ENCODE measurements at places on chromosomes 5 and 9. TPM values are rescaled to one million over a fixed set of nuclear protein-coding genes. Genes with fewer than 3 reads are reported as not detected.

The TAF11L10 gene
- polyA plus RNA-seq, result not detected

The DBH gene
- 0.90 TPM for polyA plus RNA-seq

The SLC9A3 gene
- 60.6 TPM for polyA plus RNA-seq

GRCh38 chr9:14827805-14828204, 82.4 kb downstream of the FREM1 start:
- no peak for DNase-seq

DNA sequence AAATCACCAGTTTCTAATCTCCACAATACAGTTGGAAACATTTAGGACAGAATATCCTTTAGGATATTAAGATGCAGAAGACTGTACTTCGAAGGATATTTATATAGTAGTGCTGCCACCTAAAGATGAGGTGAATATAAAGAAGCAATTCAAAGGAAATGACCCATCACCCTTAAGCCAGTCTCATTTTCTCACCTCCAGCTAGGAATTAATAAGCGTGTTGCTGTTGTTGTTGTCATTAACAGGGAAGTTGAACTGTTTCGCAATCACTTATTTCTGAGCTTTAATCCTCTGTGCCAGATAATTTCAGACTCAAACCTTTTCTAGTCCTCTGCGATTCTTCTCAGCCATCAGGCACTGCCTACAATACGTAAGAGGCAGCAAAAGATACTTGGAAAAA, 7.8 kb upstream of the PURA start:
- DNase-seq, result no peak

DNA sequence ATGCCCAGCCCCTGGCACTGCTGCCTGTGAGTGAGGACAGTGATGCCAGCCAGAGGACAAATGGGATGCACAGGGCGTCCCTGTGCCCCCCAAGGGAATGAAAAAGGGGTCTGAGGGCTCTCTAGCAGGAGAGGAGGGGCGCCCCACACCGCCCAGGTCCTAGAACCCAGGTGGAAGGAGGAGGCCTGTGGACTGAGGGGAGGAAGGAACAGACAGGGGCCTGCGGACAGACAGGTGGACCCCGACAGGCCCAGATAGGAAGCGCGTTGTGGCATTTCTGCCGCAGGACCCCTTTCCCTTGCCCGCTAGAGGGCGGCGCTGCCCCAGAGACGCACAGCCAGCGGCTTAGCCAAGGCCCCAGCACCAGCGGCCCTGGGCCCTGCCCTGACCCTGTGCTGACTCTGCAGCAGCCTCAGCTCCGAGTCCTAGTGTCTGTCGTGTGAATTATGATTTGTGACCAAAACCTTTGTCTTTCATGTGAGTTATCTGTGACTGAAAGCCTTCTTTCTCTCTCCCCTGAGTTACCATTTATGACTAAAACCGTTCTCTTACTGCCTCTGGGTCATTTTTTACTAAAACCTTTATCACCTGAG, 30.7 kb downstream of the TRIP13 start:
- peak; percentile 69 for DNase-seq

- DNase-seq, result no peak
Observed at GRCh38 chr9:14939378-14939777, 29.1 kb upstream of the FREM1 start.

GRCh38 chr5:149114403-149115312, 26.6 kb upstream of the ABLIM3 start:
- DNase-seq, result peak; percentile 67

GRCh38 chr5:174500636-174501035, 223.7 kb upstream of the MSX2 start:
- DNase-seq, result no peak

DNA sequence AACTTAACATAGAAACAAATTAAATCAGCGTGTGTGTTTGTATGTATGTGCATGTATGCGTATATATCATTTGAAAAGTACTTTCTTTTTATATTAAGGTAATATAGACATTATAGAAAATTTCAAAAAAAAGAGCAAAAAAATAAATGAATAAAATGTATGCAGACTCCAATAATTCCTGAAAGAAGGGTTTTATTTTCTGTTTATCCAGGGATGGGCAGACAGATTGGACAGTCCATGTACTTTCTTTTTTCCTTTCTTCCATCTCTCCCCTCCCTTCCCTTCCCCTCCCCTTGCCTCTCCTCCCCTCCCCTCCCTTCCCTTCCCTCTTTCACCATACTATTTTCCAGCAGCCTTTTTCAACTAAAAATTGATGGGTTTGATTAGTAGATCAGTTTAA, 123.8 kb downstream of the SGCD start:
- no peak for DNase-seq

- DNase-seq, result no peak
Observed at GRCh38 chr9:89606049-89606623, 1.3 kb downstream of the GADD45G start.

Measured in left kidney (tissue), 8 donors.